ENCODE measurements at places on chromosomes 5 and 9. TPM values are rescaled to one million over a fixed set of nuclear protein-coding genes. Genes with fewer than 3 reads are reported as not detected.

GRCh38 chr9:118595719-118596305 lies 773.4 kb downstream of the BRINP1 start:
- DNase-seq: peak; percentile 47

Gene TRIM41
- 35.4 TPM for polyA plus RNA-seq

DNA sequence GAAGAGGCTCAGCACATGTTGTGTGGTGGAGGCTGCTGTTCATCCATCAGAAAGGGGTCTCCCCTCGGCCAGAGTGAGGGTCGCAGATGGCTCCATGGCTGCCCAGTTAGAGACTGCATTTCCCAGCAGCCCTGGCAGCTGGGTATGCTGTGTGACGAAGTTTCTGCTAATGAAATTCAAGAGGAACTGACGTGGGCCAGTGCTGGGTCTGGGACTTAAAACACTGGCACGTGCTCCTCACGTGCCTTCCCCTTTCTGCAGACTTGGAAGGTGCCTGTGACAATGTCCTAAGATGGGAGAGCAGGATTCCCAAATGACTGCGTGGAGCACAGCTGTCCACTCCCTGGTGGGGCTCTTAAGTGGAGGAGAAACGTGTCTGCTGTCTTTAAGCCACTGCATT lies 114.5 kb upstream of the RAPGEF1 start:
- no peak for DNase-seq

GRCh38 chr5:77770293-77771005 lies 5.7 kb downstream of the TBCA start:
- no peak for DNase-seq

DNA sequence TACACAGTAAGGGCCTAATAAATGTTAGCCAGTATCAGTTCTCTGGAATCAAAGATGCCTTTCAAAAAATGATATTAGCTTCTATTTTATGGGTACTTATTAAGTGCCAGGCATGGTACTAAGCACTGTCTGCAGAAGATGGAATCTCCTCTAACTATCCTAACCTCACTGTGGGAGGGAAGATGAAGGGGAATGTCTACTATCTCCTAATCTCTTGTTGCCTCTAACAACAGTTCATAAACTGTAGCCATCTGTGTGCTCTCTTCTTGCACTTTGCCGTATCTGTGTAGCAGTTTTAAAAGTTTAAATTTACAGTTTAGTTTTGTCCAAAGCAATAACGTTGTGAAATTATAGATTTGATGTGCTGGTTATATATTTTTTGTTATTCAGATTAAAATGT lies 99.6 kb upstream of the CCDC112 start:
- no peak for DNase-seq

DNA sequence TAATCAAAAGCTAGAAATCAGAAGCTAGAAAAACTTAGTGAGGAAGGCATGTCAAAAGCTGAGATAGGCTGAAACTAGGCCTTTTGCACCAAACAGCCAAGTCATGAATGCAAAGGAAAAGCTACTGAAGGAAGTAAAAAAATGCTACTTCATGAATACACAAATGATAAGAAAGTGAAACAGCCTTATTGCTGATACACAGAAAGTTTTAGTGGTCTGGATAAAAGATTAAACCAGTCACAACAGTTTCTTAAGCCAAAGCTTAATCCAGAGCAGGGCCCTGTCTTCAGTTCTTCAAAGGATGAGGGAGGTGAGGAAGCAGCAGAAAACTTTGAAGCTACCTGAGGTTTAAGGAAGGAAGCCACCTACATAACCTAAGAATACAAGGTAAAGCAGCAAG lies 102.5 kb upstream of the SH3GL2 start:
- DNase-seq: no peak

DNA sequence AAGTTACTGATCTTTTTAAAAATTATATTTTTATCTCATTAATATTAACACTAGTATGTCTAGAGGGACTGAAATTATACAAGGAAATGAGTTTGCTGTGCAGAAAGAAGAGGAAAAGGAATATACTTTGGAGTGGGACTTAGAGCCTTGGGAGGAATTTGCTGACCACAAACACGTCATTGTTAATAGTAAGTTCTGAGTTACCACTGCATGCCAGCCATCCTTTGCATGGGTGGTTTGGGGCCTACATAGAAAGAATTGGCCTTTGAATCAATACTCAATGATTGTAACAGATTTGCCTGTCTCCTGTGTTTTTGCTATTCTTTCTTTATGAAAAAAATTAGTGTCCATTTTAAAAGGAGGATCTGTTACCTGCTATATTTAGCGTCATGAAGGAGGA lies 232.6 kb upstream of the TNC start:
- no peak for DNase-seq

DNA sequence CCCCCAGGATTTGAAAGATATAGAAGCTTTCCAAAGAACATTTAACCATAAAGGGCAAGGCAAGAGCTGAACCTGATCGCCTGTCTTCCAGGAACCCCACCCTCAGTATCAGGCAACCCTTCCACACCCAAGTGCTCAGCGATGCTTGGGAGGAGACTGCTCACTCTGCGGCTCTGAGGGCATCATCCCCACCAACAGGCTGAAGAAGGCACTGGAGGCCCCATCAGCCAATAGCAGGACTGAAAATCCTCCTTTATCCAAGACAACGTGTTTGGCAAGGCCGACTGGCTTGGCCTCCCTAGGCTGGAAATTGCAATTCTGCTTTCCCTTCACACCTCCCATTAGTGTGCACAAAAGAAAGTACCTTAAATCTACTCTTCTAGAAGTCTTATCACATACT lies 1.4 kb upstream of the PPP2CA start:
- DNase-seq: peak; percentile 28

Gene NR4A3
- polyA plus RNA-seq: 0.18 TPM

GRCh38 chr9:114289106-114289505 lies 33.8 kb upstream of the ORM1 start:
- no peak for DNase-seq

All from left kidney (tissue), 8 donors.